ENCODE measurements at places on chromosomes 2 and 18.

DNA sequence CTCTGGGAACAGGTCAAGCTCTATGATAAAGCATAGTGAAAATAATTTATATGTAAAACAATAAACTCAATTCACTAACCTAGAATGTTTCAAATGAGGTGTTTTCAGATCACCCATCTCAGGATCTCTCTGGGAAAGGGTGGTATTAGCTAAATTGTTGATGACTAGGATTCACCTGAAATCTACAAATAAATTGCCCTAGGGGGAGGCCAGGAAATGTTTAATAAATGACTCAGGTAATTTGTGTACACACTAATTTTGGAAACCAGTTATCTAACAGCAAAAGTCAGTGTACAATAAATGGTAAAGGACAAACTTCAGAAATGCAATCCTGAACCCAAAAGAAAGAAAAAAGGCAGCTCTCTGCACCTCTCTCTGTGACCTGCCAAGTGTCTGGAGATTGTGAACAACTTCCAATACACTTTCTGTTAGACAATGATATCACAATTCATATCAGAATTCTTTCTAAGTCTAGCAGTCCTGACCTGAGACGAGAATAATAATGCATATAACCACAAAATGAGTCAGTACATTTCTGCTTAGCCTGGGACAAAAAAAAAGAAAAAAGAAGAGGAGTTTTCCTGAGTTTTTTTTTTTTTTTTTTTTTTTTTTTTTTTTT is 760.0 kb downstream of the EPHA4 start:
- DNase-seq = no peak

GRCh38 chr2:24334245-24334633 is 26.1 kb downstream of the ITSN2 start:
- no peak for DNase-seq

- no peak for DNase-seq
Measured at GRCh38 chr2:163601377-163601776, 134.4 kb downstream of the FIGN start.

- DNase-seq = no peak
Measured at GRCh38 chr2:186058614-186059013, 320.0 kb downstream of the FSIP2 start.

- DNase-seq = no peak
Measured at GRCh38 chr18:5912566-5912965, 17.2 kb upstream of the TMEM200C start.

DNA sequence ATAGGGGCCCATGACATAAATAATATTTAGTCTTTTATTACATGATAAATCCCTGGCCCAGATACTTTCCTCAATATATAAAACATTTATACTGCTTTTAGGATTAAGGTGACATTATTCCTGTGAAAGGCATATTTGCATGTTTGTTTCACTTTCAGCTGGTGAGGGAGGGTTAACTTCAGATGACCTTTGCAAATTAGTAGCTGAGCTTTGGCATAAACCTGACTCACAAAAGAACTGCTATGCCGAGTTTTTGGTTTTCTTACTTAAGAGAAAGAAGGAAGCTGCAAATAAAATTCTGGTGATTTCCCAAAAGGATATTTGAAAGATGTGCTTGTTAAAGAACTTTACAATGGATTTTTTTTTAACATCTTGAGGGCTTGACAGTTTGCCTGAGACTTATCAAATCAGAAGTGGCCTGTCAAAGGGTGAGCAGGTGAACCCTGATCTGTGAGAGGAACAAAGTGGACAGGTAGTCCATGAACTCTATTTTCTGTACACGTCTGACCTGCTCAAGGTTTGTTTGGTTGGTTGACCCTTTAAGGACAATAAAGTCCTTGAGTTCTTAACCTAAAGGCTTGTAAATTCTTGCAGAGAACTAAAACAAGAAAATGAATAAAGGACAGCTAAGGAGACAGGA is 93.5 kb downstream of the FAM124B start:
- no peak for DNase-seq

- no peak for DNase-seq
Measured at GRCh38 chr2:40127890-40128557, 323.9 kb downstream of the SLC8A1 start.

- DNase-seq = no peak
Measured at GRCh38 chr18:37251679-37252078, 313.9 kb downstream of the CELF4 start.

GRCh38 chr18:30927517-30928075 is 114.9 kb downstream of the DSC3 start:
- DNase-seq = no peak

DNA sequence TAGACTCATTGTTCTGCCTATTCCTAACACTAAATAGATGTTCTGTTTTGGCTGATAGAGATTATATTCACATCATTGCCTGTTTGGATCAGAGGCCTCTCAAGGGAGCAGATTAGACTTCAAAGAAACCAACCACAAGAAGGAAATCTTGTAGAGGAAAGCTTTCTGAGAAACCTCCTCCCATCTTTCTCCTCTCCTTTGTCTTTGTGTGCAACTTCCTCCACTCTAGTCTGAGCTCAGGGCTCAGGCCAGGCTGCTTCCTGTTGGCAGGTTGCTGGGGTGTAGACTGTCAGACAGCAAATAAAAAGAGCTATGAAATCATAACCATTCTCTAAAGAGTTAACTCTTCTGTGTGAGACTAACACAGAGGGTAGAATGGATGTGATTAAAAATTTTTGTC is 113.0 kb downstream of the TGFA start:
- no peak for DNase-seq

DNA sequence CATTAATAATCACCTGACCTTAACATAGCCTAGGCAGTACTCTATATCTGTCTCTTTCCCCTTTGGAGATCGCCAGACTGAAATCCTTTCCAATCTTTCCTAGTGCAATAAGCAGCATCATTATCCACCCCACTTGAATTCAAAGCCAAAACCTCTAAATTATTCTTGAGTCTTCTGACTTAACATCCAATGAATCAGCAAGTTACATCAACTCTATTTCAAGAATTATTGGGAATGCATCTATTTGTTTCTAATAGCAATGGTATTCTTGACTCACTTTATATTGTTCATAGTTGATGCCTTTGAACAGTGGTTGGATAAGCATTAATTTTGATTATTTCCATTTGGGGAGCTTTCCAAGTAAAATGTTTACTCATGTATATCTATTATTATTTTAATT is 144.8 kb downstream of the ZNF804A start:
- no peak for DNase-seq

- DNase-seq = no peak
Measured at GRCh38 chr2:234672498-234673150, 175.7 kb upstream of the ARL4C start.
